ENCODE measurements at places on chromosomes 4 and X.

GRCh38 chrX:6550999-6551398, 16.1 kb upstream of the VCX3A start:
- DNase-seq = no peak

- DNase-seq = no peak
Measured at GRCh38 chrX:9890681-9891091, 76.5 kb upstream of the CLDN34 start.

DNA sequence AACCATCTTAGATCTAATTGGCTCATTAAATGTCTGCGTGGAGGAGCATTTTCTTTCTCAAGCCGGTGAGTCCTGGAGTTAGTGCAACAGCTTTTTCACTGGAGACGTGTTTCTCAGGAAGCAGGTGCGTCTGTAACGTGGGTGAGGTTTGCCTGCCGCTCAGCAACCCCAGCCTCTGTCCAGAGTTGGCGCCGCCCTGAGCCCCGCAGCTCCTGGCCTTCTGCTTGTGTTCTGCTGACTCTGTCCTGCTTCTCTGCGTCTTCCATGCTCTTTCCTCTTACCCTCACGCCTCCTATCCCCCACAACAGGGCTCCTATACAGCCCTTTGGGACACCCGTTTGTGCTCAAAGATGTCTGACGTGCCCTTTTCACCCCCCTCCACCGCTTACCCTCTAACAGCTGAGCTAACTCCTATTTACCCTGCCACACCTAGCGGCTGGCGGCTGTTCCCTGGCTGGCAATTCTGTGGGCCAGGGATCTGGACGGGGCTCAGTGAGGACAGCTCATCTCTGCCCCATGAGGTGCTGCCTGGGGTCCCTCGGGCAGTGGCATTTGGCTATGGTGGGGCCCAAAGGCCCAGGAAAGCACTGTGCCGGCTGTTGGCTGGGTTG, 18.8 kb downstream of the DOK7 start:
- no peak for DNase-seq

DNA sequence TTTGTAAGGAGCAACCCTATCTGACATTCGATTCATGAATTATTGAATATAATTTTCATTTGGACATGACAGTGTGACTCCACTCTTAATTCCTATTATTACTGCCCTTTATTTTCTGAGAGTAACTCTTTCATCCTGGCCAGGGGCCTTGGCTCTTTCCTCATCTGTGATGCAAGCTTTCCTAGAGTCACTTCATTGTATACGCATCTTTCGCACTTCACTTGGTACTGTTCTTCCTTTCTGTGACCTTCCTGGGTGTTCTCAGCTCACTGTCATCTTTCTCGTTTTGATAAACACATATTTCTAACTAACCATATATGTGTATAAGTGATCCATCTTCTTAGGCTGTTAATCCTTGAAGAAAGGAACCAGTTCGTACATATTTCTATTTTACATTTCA, 160.3 kb downstream of the PDGFC start:
- no peak for DNase-seq

DNA sequence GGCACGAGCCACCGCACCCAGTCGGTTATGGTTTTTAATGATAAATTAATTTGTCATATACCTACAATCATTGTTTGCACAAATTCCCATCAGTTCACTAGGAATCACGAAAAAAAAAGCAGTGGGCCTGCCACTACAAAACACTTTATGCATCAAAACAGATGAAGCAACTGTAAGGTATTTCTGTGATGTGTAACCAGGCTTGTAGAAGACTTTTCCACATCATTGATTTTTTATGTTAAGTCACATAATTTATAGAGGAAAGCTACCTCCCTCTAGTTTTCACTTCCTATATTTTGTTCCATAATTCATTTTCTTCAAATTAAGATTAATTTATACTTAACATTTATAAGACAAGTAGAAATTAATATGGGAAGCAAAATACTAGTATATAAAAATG, 6.7 kb upstream of the FAM200B start:
- no peak for DNase-seq

DNA sequence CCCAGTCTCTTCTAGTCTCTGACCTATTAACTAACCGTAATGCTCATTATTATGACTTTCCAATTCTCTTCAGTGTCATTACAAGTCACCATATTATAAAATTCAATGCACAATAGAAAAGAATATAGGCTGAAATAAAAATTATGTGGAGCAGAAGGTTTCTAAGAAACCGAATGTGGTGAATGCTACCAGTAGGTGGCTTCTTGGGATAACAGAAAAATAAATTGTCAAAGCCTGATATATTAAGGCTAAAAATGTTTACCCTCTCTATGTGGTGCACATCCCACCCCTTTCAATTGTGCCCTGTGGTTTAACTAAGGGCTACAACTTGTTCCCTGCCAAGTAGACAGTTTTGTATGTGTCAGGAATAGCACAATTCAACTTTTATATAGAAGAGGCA, 624.6 kb upstream of the TECRL start:
- DNase-seq = no peak
